ENCODE measurements at places on chromosomes 11 and 22.

DNA sequence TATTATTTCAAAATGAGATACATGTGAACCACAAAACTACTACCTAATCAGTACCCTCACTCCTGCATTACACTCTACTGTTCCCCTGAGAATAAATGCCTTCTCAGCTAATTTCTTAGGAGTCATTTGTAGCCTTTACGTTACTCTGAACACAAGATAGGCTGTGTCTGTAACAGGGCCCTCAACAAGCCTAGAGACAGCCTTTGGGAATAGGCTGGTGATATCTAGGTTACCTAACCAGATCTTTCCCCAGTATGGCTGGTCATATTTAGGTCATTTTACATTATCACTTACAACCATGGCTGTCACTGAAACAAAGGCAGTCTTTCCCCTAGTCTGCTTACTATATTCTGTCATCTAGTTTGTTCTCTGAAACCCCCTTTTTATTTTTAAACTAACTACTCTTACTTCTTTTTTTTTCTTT, 14.2 kb downstream of the ATM start:
- DNase-seq = no peak

- DNase-seq = no peak
Measured at GRCh38 chr11:68844376-68844775, 2.7 kb upstream of the CPT1A start.

GRCh38 chr11:10808553-10809372, at the start of gene EIF4G2:
EIF4G2 (minus strand) TSS chr11:10808926.
- DNase-seq = peak; percentile 99

GRCh38 chr11:128451652-128452470, 135.5 kb downstream of the ETS1 start:
- DNase-seq = peak; percentile 98

DNA sequence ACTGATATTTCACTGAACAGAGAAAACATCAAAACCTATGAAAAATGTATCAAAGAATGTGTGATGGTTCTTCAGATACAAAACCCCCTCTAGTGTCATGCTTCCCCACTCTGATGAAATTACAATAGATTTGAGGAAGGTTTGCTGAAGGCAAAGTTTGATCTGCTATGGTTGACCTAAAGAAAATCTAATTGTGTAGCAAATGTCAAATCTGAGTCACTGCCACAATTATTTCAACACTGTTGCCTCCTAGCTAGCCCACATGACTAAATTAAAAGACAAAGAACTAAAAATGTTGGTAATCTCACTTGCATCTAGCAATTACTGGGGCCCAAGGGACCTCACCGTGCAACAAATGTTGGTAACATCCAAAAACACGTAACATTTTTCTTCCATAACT, 728.0 kb downstream of the DLG2 start:
- no peak for DNase-seq

- DNase-seq = no peak
Measured at GRCh38 chr11:66530927-66531709, 14.7 kb downstream of the ZDHHC24 start.

GRCh38 chr11:77425346-77425745, 48.5 kb downstream of the PAK1 start:
- DNase-seq = no peak

DNA sequence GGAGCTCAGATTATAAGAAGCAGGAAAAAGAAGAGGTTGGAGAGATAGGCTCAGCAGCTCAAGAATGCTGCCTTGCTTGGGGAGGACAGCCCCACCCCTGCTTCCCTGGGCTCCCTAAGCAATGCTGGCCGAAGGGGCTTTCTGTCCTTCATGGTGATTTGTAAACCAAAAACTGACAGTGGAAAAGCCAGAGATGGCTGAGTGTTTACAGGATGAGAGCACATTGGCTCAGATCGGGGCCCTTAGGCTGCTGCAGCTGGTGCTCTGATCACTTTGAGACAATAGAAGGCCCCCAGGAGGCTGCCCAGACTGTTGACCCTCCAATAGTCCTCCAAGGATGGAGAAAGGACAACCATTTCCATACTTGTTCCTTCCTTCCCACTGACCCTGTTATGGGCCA, 28.8 kb upstream of the AMOTL1 start:
- DNase-seq = no peak

GRCh38 chr11:3147257-3147619, 17.9 kb downstream of the OSBPL5 start:
- no peak for DNase-seq

DNA sequence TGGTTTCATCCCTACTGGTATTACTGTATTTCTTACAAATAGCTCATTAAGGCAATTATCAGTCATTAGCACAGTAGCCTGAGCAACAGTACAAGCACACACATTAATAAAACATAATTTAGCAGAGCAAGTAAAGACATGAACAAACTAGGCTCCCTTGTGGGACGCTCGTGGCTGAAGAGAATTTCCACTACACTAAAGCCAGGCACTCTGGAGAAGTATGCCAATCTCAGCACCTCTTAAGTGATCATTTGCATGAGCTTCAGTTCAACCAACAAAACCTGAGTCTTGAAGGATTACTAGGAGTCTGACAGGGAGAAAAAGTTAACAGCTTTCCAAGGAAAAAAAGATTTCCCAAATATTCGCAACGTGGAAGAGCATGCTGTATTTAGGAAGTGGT, 109.1 kb downstream of the LARGE1 start:
- no peak for DNase-seq

DNA sequence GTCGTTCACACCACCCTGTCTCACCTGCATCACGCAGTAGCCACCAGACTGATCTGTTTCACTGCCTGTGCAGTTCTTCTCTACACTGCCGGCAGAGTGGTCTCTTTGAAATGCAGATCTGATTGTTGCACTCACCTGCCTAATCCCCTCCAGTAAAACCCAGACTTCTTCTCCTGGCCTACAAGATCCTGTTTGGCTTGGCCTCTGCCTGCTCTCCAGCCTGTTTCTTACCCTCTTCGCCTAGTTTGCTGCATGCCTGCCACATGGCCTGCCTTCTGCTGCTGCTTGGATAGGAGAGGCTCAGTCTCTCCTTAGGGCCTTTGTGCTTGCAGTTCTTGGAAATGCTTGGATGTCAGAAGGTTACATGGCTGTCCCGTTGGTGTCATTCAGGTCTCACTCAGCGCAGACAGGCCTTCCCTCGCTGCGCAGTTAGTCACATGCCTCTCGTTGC, 42.0 kb downstream of the PACS1 start:
- DNase-seq = peak; percentile 18

DNA sequence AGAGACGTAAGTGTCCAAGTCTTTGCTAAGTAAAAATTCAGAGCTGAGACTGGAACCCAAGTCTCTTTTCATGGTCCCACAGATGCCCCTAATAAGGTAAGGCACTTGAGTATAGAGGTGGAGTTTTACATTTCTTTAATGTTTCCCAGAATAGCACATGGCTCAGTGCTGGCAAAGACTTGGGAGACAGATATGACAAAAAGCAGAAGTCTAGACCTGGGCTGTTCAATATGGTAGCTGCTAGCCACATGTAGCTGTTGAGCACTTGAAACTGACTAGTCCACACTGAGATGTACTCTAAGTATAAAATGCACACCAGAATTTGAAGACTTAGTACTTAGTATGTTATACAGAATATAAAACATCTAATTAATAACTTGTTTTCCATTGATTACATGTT, 17.6 kb downstream of the VSTM5 start:
- no peak for DNase-seq
